ENCODE measurements at places on chromosomes 3 and 15.

GRCh38 chr15:66611257-66612053, 45.7 kb upstream of the LCTL start:
- DNase-seq = no peak
- H3K27ac ChIP-seq = no peak overlapping the region
- H3K27me3 ChIP-seq = no peaks in the 10 kb centered on the region
- no peaks in the 10 kb centered on the region for H3K36me3 ChIP-seq
- no peak overlapping the region for H3K4me3 ChIP-seq
- H3K4me1 ChIP-seq = peaks cover 8% of the 10 kb centered on the region

- no peak overlapping the region for H3K27ac ChIP-seq
- H3K4me1 ChIP-seq = no peaks in the 10 kb centered on the region
- H3K36me3 ChIP-seq = no peaks in the 10 kb centered on the region
- H3K4me3 ChIP-seq = no peak overlapping the region
These were observed 82.1 kb downstream of the PCSK6 start for GRCh38 chr15:101407439-101407838.

DNA sequence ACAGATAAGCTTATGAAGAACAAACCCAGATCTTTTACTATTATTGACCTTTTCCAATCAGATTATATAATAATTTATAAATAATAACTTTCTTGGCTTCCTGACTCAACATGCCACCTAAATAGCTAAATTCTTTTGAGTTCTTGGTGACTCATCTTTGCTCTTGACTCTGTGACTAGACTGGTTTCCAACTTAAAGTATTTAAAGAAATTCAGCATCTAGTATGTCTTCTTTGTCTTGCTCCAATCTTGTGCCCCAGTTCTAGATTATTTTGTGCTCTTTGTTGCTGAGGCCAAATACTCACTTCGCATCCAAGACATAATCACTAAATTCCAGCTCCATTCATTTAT, 483.2 kb upstream of the TBL1XR1 start:
- H3K4me3 ChIP-seq = no peak overlapping the region
- peaks cover 31% of the 10 kb centered on the region for H3K4me1 ChIP-seq
- H3K27me3 ChIP-seq = no peaks in the 10 kb centered on the region
- no peaks in the 10 kb centered on the region for H3K36me3 ChIP-seq
- peak overlapping the region; percentile 33 for H3K27ac ChIP-seq
- DNase-seq = no peak

- no peaks in the 10 kb centered on the region for H3K27me3 ChIP-seq
- DNase-seq = no peak
- H3K36me3 ChIP-seq = no peaks in the 10 kb centered on the region
- H3K27ac ChIP-seq = no peak overlapping the region
- H3K4me1 ChIP-seq = no peaks in the 10 kb centered on the region
These were observed 54.1 kb upstream of the TFRC start for GRCh38 chr3:196135693-196136639.

DNA sequence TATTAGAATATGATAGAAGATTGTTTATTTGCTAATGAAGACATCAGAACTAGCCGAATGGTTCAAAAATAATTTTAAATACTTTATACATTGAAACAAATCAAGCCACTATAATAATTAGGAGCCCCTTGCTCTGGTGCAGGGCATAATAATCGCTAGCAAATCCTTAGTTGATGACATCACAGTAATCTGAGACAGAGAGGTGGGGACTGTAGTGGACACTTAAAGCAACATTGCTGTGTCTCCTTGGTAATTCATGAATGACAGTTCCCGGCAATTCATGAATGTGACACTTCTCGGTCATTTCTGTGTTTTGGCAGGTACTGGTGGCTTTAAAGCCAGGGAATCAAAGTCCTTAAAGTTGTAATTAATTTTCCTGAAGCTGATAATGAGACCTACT, 114.3 kb downstream of the PPM1L start:
- DNase-seq = no peak
- no peak overlapping the region for H3K4me3 ChIP-seq
- no peak overlapping the region for H3K27ac ChIP-seq

DNA sequence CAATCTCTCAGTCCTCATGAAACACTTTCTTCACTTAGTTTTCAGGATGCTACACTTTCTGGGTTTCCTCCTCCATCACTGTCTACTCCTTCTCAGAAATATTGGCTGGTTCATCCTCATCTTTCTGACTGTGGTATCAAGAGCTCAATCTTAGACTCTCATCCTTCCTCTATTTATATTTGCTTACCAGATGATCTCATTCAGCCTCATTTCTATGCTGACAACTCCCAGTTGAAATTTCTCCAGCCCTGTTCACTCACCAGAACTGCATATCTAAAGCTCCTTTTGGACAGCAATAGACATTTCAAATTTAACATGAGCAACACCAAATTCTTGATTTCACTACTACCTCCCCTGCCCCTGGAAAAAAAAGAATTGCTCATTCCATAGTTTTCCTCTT, 48.0 kb upstream of the FBN1 start:
- no peaks in the 10 kb centered on the region for H3K4me1 ChIP-seq
- no peak overlapping the region for H3K4me3 ChIP-seq
- H3K36me3 ChIP-seq = no peaks in the 10 kb centered on the region
- H3K27ac ChIP-seq = no peak overlapping the region

GRCh38 chr15:40340740-40341400, at the start of gene CCDC9B:
TSS of gene CCDC9B (minus strand) at chr15:40340939. CDS start at chr15:40340819, 120 bp downstream.
- no peak within 1 kb of the TSS for H3K4me3 ChIP-seq
- no peak for DNase-seq
- no peaks in the 10 kb centered on the region for H3K27me3 ChIP-seq
- no peak within 1 kb of the TSS for H3K27ac ChIP-seq
- H3K4me1 ChIP-seq = peaks cover 8% of the 10 kb centered on the region

DNA sequence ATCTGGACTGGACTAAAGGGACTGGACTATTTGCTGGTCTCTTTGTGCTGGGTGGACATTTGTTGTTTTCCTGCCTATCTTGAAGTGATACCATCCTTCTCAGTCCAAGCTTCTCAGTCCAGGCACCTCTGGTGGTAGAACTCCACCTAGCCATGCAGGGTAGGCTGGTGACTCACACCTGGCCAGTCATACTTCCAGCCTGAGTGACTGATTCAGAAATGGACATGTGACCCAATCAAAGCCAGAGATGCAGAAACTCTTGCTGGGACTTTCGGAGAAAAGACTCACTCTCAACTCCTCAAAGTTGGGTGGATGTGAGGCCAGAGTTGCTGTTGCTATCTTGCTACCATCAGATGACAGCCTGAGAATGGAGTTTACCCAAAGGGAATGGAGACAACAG, 5.6 kb upstream of the ASB14 start:
- H3K4me3 ChIP-seq = no peak overlapping the region
- DNase-seq = no peak

DNA sequence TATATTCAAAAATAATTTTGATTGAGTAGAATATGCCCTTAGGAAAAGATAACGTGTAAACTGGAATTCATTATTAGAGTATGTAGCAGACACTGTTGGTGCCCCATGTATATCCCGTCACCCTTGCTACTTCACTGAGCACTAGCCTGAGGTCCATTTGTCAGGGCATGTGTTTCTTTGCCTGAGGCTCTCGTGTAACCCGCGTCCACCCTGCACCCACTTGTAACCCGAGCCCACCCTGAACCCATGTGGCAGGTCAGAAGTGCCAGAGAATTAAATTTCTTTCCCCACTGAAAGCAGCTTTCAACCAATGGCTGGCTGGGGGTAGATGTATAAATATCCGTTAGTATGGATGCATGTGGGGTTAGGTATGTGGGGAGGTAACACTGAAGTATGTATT, 474.2 kb upstream of the ZNF385D start:
- no peaks in the 10 kb centered on the region for H3K4me1 ChIP-seq
- H3K27ac ChIP-seq = no peak overlapping the region
- no peak for DNase-seq
- no peaks in the 10 kb centered on the region for H3K27me3 ChIP-seq
- H3K36me3 ChIP-seq = no peaks in the 10 kb centered on the region

- no peak for DNase-seq
- peak overlapping the region; percentile 55 for H3K4me3 ChIP-seq
- peaks cover 4% of the 10 kb centered on the region for H3K4me1 ChIP-seq
- H3K27me3 ChIP-seq = peaks cover 55% of the 10 kb centered on the region
These were observed 154.7 kb upstream of the GOLIM4 start for GRCh38 chr3:168250415-168250861.

- H3K36me3 ChIP-seq = no peaks in the 10 kb centered on the region
- H3K4me1 ChIP-seq = no peaks in the 10 kb centered on the region
- no peak for DNase-seq
- H3K4me3 ChIP-seq = no peak overlapping the region
- peaks cover 22% of the 10 kb centered on the region for H3K27me3 ChIP-seq
These were observed 65.7 kb downstream of the OCA2 start for GRCh38 chr15:28033443-28033842.

DNA sequence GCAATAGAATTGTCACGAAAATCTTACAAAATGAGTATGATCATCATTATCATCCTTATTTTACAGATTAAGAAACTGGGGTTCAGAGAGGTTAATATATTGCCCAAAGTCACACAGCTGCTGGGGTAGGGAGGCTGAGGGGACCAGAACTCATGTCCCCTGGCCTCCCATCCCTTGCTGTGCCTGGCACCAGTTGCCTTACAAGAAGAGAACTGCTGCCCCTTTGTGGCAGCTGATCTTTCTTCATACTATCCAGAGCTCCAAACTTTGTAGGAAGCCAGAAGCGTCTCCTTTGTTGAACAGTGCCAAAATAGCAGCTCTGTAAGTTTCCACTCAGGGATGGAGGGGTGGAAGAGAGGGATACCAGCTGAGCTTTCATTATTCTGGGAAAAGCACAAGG, 236.8 kb upstream of the TBC1D5 start:
- no peak for DNase-seq
- H3K4me1 ChIP-seq = no peaks in the 10 kb centered on the region
- H3K36me3 ChIP-seq = no peaks in the 10 kb centered on the region
- H3K27ac ChIP-seq = no peak overlapping the region
- H3K27me3 ChIP-seq = peaks cover 28% of the 10 kb centered on the region

DNA sequence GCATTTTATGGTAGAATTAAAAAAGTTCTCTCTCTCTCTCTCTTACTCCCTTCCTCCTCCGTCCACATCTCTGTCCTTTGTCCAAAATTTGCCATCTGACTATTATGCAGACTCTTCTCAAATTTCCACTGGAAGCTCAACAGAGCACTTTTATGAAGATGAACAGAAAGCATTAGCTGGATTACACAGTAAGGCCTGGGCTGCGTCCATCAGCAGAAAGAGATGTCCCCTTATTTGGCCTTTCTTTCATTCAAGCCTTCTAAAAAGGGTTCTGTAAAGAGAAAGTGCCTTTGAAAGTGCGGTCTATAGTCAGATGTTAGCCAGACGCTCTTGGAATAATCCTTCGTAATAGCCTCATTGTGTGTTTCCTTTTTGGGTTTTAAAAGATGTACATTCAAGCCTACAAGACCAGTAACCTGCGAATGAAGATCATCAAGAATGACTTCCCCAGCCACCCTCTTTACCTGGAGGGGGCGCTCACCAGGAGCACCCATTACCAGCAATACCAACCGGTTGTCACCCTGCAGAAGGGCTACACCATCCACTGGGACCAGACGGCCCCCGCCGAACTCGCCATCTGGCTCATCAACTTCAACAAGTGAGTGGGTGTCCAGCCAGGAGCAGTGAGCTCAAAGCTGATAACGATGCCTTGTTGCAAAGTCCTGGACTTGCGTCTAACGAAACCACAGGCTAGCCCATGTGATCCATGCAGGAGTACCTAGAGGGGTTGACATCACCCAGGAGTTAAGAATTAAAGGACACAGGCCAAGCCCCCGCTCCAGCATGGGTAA, 53.1 kb downstream of the MESD start:
- peaks cover 2% of the 10 kb centered on the region for H3K4me1 ChIP-seq
- no peak for DNase-seq
- H3K27ac ChIP-seq = no peak overlapping the region
- H3K27me3 ChIP-seq = no peaks in the 10 kb centered on the region
- H3K4me3 ChIP-seq = no peak overlapping the region

Measured in effector memory CD8-positive, alpha-beta T cell (primary cell).